ENCODE measurements at places on chromosomes 7 and 10. TPM values are rescaled to one million over a fixed set of nuclear protein-coding genes. Genes with fewer than 3 reads are reported as not detected.

Gene LZTS2
- 8.9 TPM for total RNA-seq

- H3K27me3 ChIP-seq: peaks cover 7% of the 10 kb centered on the region
- H3K4me1 ChIP-seq: no peaks in the 10 kb centered on the region
- H3K4me3 ChIP-seq: no peak overlapping the region
Measured at GRCh38 chr10:34491678-34492077, 323.4 kb downstream of the PARD3 start.

GRCh38 chr10:18533896-18534295 lies 117.5 kb downstream of the NSUN6 start:
- no peak overlapping the region for H3K4me3 ChIP-seq
- DNase-seq: no peak
- no peaks in the 10 kb centered on the region for H3K27me3 ChIP-seq
- H3K27ac ChIP-seq: no peak overlapping the region
- peaks cover 36% of the 10 kb centered on the region for H3K36me3 ChIP-seq

Gene TWIST1
- total RNA-seq: not detected

DNA sequence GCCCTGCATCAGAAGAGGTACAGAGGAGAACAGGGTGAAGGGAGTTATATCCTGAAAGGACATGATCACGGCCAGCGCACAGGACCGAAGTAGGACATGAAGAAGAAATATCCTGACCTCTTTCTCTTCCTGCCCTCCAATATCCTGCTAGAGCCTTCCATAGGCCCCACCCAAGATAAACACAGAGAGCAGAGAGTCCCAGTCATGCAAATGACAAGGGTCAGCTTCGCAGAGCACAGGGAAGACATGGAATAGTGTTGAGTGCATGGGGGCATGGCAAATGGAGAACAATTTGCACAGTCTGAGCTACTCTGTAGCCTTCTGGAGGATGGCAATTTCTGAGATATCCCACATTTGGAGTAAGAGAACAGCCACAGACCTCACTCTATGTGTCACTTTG lies 371.4 kb downstream of the GRM8 start:
- H3K36me3 ChIP-seq: no peaks in the 10 kb centered on the region
- peaks cover 7% of the 10 kb centered on the region for H3K27me3 ChIP-seq
- no peak overlapping the region for H3K4me3 ChIP-seq
- H3K4me1 ChIP-seq: no peaks in the 10 kb centered on the region

Gene WEE2
- not detected for total RNA-seq

Data from activated naive CD4-positive, alpha-beta T cell treated with anti-CD3 and anti-CD28 coated beads for 36 hours (primary cell).